CD4-positive, alpha-beta T cell treated with Interleukin-6 at 100 ng/mL for 8 hours (primary cell): ENCODE measurements at places on chromosomes 12 and 14.

DNA sequence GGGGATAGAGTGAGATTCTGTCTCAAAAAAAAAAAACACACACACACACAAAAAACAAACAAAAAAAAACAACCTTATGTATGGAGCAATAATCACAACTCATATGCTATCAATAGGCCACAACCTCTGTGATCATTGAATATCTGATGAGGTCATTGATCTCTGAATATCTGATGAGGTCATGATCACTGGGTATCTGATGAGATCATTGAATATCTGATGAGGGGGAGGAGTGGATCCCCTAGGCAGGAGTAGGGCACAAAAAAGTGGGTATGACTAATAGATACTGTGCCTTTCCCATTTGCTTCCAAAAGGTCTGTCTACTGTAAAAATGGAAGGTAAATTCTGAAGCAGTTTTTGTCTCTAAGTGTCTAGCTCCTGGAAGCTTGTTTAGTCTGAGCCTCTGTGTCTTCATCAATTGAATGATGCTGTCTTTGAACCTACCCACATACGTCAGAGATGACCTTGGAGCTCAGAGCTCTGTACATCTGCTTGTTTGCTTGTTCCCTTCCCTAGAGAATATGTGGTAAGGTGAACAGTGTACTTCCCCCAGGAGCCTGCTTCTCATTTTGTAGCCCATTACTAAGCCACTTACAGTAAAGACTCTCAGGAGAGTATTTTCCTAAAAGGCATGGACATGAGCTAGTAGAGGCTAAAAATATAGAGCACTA lies 13.6 kb downstream of the PAH start:
- no peak for DNase-seq

DNA sequence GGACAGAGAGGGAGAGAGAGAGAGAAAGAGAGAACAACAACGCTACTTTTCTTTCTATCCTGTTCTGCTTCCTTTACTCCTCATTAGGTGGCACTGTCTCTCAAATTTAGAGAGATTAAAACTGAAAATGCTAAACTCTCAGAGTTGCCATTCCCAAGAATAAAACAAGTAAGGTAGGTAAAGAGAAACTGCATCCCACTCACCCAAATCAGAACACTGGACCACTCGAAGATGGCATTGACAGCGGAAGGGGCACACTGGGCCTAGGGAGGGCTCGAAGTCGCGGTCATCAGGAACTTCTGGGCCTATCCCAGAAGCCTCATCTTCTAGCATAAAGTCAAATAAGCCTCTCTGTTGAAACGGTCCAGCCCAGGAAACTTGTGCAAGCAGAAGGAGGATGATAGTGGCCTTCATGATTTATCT lies 4.5 kb downstream of the DCN start:
- no peak for DNase-seq

DNA sequence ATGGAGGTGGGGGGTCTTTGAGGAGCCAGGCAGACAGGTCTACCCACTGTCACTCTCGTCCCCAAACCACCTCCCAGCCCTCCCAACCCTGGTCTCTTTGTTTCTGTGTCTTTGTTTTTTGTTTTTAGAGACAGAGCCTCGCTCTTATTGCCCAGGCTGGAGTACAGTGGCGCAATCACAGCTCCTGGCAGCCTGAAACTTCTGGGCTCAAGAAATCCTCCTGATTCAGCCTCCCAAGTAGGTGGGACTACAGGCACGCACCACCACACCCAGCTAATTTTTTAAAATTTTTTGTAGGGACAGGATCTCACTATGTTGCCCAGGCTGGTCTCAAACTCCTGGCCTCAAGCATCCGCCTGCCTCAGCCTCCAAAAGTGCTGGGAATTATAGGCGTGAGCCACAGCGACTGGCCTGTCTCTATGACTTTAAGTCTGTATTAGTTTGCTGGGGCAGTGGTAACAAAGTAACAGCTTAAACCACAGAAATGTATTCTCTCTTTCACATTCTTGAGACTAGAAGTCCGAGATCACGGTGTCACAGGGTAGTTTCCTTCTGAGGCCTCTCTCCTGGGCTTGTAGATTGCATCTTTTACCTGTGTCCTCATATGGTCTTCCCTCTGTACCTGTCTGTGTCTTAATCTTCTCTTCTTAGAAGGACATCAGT lies 26.1 kb downstream of the DTX1 start:
- no peak for DNase-seq

GRCh38 chr12:1474041-1474573 lies 120.3 kb downstream of the FBXL14 start:
- DNase-seq = no peak

DNA sequence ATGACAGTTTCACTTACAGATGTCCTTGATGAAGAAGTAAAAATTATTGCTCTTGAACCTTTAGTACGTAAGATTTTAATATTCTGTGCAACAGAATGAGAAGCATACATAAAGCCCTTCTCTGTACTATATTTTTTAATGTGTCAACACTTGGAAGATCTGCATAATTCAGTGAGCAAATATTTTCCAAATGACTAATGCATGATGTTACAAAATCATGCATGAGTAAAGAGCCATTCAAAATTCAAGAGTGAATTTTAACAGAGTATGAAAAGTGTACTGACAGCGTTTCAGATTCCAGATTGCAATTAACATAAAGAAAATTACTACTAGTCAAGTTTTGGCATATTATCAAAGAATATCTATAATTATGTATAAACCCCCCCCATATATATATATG lies 101.4 kb upstream of the BBS10 start:
- no peak for DNase-seq

GRCh38 chr14:68607081-68607866 lies 185.6 kb downstream of the ZFP36L1 start:
- DNase-seq = no peak

DNA sequence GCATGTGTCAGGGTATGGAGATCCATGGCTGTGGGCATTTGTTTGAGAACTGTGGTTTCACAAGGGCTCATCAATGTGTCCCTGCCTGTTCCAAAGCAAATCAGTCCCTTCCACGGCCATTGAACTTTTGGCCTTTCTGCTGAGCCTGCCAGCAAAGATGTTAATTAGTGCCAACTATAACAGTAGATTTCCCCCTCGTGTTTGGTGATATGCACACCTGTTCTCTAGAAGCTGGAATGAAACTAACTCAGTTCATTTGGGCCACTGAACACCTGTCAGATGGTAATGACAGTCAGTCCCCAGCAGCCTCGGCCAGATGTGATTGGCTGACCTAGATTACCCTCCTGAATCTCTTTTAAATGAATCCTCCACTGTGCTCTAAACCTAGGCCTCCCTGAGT lies 43.2 kb downstream of the IRAK3 start:
- DNase-seq = no peak

GRCh38 chr12:130992448-130992847 lies 38.7 kb downstream of the ADGRD1 start:
- no peak for DNase-seq

DNA sequence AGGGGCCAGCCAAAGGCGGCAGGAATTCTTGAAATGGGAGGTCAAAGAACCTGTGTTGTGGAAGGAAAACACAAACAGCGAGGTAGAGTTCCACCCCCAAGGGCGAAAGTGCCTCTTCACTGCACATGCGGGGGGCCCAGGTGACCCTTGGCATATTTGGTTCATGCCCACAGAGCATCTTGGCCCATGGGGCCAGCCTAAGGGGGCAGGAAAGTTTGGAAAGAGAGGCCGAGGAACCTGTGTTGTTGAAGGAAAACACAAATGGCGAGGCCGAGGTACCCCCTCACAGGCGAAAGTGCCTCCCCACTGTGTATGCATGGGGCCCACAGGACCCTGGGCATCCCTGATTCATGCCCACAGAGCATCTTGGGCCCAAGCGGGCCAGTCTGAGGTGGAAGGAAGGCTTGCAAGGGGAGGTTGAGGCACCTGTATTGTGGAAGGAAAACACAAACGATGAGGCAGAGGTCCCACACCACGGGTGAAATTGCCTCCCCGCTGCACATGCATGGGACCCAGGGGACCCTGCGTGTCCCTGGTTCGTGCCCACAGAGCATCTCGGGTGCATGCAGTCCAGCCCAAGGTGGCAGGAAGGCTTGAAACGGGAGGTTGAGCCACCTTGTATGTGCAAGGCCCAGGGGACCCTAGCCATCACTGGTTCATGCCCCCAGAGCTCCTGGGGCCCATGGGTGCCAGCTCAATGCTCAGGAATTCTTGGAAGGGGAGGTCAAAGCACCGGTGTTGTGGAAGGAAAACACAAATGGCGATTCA lies 384.1 kb downstream of the ALG10 start:
- DNase-seq = no peak
